ENCODE measurements at places on chromosomes 1 and 21.
A peak's percentile ranks its signal among the peaks of the same experiment; 100 is the strongest.

DNA sequence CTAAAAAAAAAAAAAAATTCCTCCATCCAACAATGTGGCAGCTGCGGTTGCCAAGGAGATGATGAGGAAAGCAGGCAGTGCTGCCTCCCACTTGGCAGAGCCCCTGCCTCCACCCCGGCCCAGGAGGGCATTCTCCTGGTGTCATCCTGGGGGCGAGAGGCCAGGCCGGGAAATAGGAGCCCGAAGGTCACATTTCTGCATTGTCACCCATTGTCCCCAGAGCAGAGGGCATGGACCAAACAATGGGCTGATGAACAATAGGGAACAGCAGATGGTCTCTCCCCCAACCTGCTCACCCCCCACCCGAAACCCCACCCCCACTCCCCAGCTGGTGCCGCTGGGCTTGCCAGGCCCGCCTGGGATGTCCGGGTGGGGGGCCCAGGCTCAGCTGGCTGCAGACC lies 37.3 kb downstream of the CAMK2N1 start:
- no peak for DNase-seq

DNA sequence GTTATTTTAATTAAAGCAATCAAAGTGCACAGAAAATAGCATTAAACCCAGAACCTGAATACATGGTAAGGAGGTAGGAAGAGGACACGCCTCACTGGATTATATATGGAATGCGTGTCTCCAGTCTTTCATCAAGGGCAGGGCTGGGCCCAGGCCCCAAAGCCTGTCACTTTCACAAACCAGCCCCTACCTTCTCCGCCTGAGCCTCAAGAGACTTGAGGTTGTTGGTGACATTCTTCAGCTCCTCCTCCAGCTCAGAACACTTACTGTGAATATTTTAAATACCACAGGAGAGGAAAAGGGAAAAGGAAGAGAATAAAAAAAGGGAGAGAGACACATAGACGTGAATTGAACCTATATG lies 16.3 kb upstream of the NUP210L start:
- DNase-seq = no peak

GRCh38 chr1:4563586-4563985 lies 90.8 kb upstream of the AJAP1 start:
- DNase-seq = no peak

GRCh38 chr1:24193046-24193445 lies 6.0 kb upstream of the IFNLR1 start:
- no peak for DNase-seq

DNA sequence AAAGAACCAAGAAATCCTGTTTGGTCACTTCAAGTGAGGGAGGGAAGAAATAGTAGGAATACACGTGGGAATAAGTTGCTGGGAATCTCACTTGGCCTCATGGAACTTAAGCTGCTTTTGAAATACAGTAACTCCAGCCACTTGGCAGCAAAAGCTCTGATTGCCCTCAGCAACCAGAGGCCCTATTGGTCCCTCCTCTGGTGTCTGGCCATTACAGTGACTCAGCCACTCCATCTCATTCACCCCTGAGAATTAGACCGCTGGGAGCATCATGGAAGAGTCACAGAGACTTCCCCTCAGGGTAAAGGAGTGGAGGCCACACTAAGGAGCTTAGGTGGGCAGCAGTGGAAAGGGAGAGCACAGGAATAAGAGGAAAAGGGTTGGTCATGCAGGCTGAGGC lies 99.6 kb downstream of the ELAVL4 start:
- DNase-seq = no peak

GRCh38 chr1:150561974-150562445 lies 12.8 kb downstream of the ADAMTSL4 start:
- DNase-seq = peak; percentile 96

GRCh38 chr1:152461544-152461943 lies 47.5 kb upstream of the CRNN start:
- DNase-seq = peak; percentile 63

DNA sequence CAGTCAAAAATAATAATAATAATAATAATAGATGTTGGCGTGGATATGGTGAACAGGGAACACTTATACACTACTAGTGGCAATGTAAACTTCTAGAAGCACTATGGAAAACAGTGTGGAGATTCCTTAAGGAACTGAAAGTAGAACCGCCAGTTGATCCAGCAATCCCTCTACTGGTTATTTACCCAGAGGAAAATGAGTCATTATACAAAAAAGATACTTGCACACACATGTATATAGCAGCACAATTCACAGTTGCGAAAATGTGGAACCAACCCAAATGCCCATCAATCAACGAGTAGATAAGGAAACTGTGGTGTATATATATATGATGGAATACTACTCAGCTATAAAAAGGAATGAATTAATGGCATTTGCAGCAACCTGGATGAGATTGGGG lies 176.0 kb downstream of the PLPP3 start:
- no peak for DNase-seq

GRCh38 chr1:243346468-243346867 lies 90.6 kb downstream of the SDCCAG8 start:
- DNase-seq = no peak

DNA sequence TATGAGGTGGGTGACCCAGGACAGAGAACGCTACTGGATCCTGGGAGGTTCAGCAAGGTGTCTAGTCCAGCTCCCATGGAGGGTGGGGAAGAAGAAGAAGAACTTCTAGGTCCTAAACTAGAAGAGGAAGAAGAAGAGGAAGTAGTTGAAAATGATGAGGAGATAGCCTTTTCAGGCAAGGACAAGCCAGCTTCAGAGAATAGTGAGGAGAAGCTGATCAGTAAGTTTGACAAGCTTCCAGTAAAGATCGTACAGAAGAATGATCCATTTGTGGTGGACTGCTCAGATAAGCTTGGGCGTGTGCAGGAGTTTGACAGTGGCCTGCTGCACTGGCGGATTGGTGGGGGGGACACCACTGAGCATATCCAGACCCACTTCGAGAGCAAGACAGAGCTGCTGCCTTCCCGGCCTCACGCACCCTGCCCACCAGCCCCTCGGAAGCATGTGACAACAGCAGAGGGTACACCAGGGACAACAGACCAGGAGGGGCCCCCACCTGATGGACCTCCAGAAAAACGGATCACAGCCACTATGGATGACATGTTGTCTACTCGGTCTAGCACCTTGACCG lies 8.6 kb upstream of the PIGV start:
- DNase-seq = no peak

DNA sequence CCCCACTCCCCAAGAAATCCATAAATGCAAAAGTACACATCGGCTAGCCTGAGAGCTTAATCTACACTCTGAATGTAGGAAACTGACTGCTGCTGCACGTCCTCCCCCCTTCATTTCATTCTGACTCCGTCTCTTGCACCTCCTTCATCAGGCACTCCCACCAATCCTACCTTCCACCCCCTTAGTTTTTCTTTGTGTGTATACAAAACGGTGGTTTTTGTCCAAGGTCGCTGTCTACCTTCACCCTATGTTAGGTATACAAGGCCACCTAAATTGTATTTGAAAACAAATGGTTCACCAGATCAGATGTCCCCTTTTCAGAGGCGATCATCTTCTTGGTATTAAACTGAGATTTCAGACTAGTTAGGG lies 1.9 kb downstream of the WDR26 start:
- peak; percentile 28 for DNase-seq

DNA sequence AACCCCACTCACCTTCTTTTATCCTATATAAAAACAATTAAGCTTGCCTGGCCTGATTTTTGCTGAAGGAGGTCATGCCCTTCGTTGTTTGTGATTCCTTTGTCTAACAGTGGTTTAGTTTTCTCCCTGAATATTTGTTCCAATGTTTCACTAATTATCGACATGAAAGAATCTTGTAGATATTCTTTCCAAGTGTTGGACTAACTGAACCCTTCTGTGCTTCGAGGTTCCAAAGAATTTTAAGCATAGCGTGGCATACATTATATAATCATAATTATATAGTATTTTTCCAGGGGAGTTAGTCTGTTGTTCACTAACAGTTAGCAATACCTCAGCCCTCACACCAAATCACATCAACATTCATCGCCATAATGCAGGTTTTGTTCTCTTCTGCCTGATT lies 418.9 kb upstream of the ADGRL2 start:
- no peak for DNase-seq

DNA sequence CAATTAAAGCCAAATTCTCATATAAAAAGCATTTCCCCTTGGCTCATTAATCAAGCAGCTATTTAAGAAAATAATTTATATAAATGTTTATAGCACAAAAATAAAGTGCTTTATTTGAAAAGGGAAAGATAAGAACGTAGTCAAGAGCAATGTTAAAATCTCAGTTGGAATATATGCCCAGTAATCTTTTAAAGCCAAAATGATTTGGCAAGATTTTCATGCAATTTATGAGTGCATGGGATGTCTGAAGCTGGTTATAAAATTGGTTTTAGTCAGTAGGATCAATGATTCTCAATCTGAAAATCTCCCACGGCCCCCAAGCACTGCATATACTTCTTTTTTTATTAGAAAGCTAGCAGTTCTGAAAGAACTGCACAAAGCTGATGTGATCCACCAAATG lies 188.8 kb downstream of the RERE start:
- no peak for DNase-seq

DNA sequence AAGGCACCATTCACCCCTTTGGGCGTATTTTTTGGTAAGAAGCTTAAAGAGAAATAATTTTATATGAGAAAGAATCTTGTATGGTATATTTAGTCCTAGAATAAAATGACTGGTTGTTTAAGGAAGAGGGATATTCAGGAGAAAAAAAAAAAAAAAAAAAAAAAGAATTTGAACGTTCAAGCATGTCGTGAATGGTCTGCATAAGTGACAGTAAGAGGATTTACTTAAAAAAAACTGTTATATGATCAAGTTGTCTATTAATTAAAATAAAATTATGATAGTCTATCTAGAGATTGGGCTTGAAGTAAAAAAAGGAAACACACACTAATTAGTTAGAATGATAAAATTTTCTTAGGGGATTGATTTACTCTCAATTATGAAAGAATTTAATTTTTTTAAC lies 11.7 kb upstream of the OR14I1 start:
- DNase-seq = no peak

DNA sequence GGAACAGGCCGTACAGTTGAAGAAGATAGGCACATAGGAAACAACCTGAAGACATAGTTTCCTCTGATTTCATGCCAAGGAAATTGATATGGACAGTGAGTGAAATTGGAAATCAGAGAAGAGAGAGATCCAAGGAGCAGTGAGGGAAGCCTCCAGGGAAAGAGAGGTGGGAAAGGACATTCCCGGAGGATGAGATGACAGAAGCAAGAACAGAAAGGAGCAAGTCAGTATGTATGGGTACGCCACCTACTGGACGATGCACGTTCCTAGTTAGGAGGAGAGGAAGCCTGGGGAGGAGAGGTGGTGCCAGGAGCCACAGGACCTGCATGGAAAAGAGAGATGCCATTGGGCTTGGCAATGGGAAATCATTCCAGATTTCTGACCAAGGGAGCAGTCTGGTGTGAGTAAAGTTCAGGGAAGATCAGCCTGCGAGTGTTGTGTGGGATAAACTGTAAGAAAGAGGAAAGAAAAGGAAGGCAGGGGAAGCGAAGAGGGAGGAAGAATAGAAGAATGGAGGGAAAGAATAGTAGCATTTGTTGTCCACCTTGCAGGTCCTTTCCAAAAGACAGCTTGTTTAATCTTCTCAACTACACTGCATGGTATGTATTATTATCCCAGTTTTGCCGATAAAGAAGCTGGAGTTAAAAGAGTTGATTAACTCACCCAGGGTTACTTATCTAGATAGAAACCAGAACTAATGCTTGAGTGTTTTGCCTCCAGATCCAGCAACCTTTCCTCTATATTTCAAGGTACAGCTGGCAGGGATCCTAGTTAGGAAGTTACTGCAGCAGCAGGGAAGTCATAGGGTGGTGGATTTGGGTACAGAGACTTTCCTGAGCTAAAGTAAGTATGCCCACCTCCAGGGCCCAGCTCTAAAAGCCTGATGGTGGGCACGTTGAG lies 27.4 kb downstream of the C1orf116 start:
- peak; percentile 12 for DNase-seq

DNA sequence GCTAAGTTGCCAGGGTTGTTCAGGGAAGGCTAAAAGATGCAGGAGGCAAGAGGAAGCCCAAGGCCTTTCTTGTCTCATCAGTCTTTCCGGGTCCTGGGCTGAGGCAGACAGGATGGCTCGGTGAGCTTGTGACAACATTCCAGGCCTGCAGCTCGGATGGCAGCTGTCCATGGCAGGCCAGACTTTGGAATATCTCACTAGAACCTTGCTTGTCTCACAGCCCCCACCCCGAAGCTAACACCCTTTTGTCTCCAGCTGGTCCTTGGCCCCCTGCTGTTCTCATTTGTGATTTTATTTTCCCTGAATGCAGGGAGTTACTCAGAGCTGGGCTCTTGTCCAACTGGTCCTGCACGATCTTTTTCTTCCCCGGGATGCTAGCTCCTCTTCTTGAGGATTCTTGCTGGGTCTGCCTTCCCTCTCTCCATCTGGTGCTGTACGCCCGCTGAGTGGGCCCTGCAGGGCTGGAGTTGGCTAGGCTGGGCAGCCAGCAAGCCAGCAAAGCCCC lies 477.2 kb upstream of the CAMK1G start:
- no peak for DNase-seq

DNA sequence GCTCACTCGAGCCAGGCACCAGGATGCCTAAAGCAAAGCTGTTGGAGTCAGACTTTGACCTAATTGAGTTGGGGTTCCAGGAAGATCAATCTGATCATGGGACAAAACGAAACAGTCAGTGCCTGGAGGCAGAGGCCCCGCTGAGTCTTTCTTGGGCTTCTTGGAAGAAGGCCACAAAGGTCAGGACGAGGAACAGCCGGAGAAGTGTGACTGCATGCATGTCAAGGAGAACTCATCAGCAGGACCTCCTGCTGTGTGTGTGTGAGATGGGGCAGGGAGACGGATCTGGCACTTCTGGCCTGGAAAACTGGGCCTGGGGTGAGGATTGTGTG lies 190.8 kb downstream of the CAMTA1 start:
- no peak for DNase-seq

DNA sequence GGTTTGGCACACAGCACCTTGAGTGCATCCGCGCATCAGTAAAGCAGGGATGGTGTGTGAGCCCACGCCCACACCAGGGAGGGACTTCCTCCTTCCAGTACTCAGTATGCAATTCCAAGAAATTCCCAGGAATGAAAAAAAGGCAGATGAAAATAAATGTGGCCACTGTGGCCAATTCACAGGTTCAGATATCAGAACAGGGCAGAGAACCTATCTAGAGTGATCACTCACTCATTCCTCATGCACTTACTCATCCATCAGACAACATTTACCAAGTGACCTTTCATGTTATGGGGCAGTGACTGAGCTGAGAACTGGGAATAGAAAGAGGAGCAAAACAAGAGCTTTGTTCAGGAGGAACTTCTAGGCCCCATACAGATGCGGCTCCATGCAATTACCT lies 113.7 kb downstream of the ZSCAN20 start:
- DNase-seq = no peak

GRCh38 chr1:90340606-90341005 lies 345.7 kb downstream of the ZNF326 start:
- DNase-seq = peak; percentile 2

DNA sequence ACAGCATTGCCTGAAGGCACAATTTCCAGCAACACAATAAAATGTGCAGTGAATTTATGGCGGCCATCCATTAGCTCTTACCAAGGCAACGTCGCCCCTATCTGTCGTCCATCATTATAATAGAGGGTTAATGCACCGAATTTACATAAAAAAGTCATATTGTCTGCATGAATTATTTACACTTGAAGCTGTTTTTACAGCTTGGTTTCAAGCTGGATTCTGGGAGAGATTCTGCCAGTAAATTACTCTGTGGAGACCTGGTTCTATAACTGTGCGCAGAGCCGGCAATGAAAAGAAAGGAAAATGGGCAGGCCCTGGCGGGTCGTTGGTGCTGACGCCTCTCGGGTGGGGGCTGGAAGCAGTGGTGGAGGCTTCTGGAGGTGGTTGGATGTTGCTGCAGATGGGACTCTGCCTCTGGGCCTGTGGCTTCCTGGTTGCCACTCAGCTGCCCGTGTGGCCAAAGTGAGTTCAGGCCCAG lies 48.9 kb upstream of the POU3F1 start:
- DNase-seq = no peak

GRCh38 chr1:244269169-244269568 lies 182.5 kb downstream of the ADSS2 start:
- no peak for DNase-seq
